ENCODE measurements at places on chromosomes 4 and X.

DNA sequence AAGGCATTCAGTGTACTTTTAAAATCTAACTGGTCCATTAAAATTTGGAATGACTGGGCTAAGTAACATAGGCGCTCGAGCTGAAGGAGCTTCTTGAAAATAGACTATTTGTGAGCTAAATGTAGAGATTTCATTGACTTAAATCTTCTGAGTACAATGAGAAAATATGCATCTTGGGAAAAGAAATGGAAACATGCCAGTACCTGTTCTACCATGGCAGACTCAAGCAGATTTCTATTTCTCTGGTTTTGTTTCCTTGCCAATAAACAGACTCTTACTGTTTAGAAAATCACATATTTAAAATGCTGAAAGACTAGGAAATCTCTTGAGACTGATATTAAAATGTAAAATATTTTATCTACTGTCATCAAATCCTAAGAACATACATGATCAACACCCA, 678.1 kb downstream of the FAT4 start:
- DNase-seq, result no peak

DNA sequence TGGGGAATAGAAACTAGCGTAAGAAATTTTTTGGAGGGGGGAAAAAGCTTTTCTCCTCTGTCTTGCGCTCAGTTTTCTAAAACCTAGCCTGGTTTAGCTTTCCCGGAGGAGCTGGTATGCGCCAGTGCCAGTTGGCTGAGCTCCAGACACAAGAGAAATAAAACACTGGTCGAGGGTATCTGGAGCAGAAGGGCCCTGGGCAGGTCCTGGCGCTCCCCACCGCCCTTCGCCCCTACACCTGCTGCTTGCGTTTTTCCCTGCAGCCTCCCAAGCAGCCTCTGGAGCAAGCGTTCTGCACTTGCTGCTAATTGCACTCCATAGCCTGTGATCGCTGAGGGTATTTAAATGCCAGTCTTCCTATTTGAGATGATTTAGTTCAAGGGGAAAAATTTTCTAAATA, 816 bp downstream of the EREG start:
- DNase-seq, result no peak

DNA sequence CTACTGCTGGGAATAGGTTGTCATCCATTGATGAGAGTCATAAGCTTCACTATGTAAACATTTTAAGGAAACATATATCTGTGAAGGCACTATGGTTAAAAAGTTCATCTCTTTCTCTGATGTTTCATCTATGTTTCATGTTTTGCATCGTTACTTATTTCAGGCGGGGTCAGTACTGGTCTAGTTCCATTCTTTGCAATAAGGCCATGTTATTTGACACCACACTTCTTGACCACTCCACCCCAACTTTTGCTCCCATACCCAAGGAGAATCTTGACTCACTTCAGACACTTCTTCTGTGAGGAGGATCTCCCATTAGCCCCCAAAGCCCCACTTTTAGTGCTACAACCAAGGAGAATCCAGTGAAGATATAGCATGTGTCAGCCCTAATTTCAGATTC, 119.4 kb downstream of the GRIA3 start:
- DNase-seq, result no peak

DNA sequence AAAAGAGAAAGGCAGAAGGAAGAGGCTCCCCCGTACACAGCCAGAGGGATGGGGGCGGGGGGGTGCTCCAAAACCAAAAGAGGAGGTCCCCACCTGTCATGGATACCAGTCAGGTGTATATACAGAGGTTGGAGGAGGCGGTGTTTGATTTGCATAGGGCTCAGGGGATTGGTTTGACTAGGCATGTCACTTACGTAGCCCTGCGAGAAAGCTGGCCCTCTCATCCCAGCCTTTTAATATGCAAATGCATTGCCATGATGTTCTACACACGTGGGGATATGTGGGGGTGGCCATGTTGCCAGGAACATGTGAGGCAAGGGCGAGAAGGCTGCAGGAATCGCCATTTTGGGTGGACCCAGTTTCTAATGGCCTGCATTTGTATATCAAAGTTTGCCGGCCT, 38.6 kb downstream of the TMEM150C start:
- no peak for DNase-seq

Measured in adrenal gland (tissue), 19 donors.